Stimulated activated CD8-positive, alpha-beta memory T cell treated with anti-CD3 and anti-CD28 coated beads, Interleukin-15, amount 100 ng/mL, for 48 hours (primary cell): ENCODE measurements at places on chromosomes 3 and 15.

DNA sequence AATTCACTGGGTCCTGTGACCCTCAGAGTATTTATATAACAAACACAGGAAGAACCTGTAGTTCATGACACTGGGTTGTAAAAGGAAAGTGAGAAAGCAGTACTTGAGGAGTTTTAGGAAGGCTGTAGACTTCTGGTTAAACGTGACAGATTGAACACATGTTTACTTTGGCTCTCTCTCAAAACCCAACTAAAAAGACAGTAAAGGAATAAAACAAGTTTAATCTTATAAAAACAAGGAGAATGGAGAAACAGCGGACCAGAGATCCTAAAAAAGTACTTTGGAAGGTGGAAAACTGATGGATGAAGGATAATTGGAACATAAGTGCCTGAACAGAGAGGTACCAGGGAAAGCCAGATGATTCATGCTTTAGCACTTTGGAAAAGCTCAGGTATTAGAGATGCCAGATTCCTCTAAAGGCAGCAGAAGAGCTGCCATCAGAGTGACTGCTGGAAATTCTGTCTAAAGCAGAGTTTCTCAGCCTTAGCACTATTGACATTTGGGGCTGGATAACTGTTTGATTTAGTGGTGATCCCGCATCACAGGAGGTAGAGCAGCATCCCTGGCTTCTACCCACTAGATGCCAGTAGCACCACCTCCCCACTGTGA lies 182.9 kb upstream of the RORA start:
- DNase-seq: no peak

- no peak for DNase-seq
These were observed 621.8 kb downstream of the MECOM start for GRCh38 chr3:169041677-169042171.

- DNase-seq: no peak
These were observed 26.9 kb upstream of the ZBBX start for GRCh38 chr3:167406876-167407492.

GRCh38 chr3:151201051-151201730 lies 1.8 kb downstream of the GPR171 start:
- no peak for DNase-seq

DNA sequence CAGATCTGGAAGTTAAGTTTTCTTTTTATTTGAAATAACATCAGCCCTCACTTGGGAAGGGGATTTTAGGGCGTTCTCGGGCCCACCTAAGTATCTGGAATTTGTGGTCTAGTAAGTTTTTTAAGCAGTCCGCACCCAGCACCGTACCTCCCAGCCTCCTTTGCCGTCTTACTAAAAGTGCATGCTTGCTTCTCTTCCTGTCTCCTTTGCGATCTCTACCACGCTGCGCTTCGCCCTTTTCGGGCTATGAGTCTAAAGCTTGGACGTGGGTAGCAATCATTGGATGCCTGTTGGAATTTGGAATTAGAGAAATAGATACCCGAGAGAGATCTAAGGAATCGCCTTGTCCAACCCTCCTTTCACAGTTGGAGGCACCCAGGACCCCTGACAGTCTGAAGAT lies 1.1 kb downstream of the THSD4 start:
- DNase-seq: no peak

GRCh38 chr3:71265365-71265915 lies 318.1 kb downstream of the FOXP1 start:
- no peak for DNase-seq

DNA sequence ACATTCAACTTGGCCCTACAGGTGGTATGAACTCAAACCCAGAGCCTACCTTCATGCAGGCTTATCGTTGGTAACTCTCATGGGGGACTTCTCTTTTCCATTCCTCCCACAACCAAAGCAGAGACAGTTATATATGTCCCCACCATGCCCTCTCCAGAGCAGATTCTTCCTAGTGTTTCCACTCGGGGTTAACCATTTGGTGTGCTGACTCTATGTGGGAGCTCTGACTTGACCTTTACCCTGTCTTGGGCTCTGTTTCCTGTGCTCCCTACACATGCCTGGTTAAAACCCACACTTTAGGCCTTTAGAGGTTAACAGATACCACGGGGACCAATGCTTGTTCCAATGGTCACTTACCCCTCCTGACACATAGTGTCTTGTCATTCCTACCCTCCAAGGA lies 80.7 kb downstream of the FSIP1 start:
- DNase-seq: no peak

DNA sequence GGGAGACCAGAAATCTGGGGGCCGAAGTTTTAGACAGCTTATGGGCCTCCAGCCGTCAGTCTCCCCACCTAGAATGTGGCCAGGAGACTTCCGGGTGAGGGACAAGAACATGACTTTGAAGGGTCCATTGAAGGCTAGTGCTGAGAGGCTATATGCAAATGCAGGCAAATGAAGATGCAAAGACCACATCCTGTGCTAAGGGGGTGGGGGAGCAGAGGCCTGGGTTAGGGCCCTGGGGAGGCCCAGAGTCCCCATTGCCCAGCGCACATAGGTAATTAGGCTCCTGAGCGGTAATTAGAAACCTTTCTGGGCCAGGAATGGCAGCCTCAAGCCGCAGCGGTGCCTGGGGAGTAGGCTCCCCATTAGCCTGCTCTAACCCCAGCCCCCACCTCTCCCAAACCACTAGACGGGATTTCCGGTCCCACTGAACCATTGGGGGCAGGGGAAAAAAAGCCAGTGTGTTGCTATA lies 6.8 kb downstream of the CSK start:
- no peak for DNase-seq

- peak; percentile 42 for DNase-seq
These were observed 140.6 kb downstream of the RBPMS2 start for GRCh38 chr15:64634576-64635498.

GRCh38 chr15:85925649-85926237 lies 131.0 kb upstream of the KLHL25 start:
- no peak for DNase-seq

DNA sequence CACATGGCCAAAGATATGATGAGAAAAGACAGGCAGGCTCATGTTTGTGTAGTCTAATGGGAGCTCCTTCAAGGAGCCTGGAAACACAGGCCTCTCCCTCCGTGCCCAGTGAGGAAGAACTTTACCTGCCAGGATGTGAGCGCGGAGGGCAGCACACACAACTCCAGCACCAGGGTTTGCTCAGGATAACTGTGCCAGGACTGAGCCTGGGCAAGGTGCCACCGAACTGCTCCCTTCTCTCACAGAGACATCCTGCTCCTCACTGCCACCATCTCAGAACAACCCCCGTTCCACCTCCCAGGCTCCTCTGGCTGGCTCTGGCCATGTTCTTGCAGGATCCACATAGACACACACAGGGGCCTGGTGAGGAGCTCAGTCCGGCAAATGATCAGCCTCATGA lies 87.4 kb downstream of the NUP210 start:
- DNase-seq: no peak

GRCh38 chr3:23172059-23172458 lies 31.1 kb upstream of the UBE2E2 start:
- no peak for DNase-seq
